ENCODE measurements at places on chromosomes 11 and 22.

GRCh38 chr11:120216426-120217102, 5.7 kb downstream of the OAF start:
- no peak for DNase-seq

- no peak for DNase-seq
Measured at GRCh38 chr22:19819911-19820879, 34.5 kb downstream of the GNB1L start.

- no peak for DNase-seq
Measured at GRCh38 chr22:49848690-49849160, 4.9 kb upstream of the ZBED4 start.

- DNase-seq: no peak
Measured at GRCh38 chr11:8649361-8649760, 33.1 kb downstream of the TRIM66 start.

- no peak for DNase-seq
Measured at GRCh38 chr22:24893341-24894070, 53.0 kb downstream of the LHFPL7 start.
